ENCODE measurements at places on chromosomes 7 and 10.
A peak's percentile ranks its signal among the peaks of the same experiment; 100 is the strongest.

DNA sequence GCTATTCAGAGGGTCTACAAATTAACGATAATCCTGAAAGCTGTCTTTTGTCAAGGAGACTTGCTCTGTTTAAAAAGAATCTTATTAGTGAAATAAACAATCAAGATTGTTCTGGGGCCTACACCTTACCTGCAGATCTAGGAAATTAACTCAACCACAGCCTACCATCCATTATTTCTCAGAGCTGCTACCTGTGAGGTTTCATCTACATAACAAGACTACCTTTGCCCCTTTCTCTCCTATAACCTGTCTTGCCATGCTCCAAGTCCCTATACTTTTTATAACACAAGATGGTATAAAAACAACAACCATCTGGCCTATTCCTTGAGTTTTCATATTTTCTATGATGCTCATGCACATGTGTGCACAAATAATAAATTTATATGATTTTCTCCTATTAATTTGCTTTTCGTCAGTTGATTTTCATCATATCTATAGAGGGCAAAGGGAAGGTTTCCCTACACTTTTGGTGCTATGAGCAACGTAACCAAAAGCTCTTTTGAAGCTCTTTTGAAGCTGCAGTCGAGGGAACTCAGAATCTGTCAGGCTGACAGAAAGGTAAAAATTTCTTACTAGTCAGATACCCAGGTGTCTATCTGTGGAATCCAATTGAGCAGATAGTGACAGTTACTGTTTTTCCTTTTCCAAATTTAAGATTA is 138.1 kb downstream of the CACNA2D1 start:
- no peak for DNase-seq

DNA sequence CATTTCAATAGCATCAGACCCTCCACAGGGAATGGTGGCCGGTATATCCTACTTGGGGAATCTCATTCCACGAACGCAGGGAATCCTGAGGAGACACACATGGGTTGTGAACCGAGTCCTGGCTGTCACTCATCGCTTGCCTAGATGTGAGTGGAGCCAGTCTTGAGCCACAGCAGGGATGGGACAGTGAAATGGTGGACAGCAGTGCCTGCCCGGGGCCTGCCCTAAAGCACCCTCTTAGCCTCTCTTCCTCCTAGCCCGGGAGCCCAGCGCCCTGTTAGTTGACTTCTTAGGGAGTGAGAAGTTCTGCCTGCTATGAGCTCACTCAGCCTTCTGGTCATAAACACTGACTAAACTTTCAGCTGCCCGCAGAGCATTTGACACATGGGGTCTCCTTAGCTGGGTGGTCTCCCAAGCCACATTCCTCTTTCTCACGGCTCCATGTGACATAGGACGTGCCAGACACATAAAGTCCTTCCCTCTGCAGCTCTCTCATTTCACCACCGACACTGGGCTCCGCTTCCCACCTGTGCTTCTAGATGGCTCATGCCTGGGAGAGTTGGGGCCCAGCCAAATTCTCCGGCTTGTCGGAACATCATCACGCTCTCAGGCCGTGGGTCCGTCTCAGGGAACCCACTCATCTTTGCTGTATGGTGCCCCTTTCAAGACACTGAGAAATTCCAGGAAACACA is 60.9 kb downstream of the TCERG1L start:
- no peak for DNase-seq

GRCh38 chr10:34655286-34656170 is 159.6 kb downstream of the PARD3 start:
- DNase-seq, result peak; percentile 68

DNA sequence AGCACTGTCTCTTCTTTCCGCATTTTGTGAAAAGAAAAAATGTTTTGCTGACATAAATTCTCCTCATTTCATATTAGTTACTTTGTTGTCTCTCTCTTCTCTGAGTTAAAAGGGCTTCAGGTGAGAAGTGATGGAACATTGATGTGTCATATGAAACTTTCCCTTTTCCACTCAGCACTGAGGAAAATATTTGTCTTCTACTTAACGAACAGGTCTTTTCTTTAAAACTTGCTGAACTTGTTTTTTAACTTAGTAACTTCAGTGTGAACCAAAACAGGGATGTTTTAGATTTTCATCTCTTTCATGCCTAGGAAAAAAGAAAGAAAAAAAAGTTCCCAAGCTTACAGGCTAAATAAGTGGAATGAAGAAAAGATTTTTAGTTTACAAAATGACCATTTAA is 19.0 kb upstream of the TSPAN12 start:
- DNase-seq, result no peak

GRCh38 chr7:78675511-78675910 is 778.0 kb downstream of the MAGI2 start:
- no peak for DNase-seq

DNA sequence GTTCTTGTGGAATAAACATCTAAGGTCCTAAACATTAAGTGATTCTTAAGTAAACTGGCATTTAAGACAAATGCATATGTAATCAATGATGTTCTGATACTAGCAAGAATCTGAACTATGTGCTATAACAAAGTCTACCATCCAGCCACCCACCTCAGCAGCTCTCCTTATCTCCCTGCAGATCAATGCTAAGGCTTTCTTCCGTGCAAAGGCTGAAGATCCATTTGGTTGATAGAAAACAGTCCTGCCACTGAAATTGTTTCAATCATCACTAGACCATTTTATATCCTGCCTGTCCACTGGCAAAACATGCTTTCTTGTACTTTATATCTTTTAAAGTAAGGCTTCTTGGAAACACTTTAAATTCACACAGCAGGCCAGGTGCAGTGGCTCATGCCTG is 6.3 kb upstream of the SMKR1 start:
- no peak for DNase-seq

GRCh38 chr7:67377939-67378862 is 381.6 kb downstream of the TYW1 start:
- peak; percentile 71 for DNase-seq

DNA sequence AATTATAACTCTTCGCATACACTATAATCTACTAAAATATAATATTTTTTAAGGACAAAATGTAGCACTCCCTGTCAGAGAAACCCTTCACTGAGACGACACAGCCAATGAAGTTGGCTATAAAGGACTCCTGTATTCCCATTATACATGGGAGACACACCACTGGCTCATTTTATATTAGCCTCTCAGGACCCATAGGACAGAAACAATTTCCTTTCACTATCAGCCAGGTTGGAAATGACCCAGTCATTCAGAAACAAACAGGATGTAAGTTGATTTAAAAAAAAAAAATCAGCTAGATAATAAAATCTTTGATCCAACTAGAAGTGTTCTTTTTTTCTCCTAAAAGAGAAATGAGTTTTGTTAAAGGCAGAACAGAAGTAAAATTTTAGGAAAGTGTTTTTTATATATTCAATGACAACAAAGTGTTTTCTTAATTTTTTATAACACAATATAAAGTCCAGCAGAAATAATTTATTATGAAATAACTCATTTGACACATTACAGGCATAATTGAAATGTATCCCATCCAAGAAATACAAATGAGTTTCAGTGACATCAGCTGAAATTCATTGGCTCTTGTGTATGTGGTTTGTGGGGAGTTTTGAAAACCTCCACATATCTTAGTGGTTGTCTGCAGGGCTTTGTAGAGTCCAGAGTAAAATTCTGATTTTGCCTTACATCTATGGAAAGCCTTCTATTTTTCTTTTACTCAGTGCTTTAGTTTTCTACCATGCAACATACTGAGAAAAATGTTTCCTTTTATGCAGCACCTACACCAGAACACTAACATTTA is 64.1 kb downstream of the CTTNBP2 start:
- DNase-seq, result no peak

GRCh38 chr7:28187012-28187411 is 6.4 kb upstream of the JAZF1 start:
- no peak for DNase-seq

- DNase-seq, result no peak
Measured at GRCh38 chr7:87226495-87226894, 7.0 kb upstream of the TMEM243 start.

GRCh38 chr10:17836942-17837341 is 27.8 kb downstream of the MRC1 start:
- peak; percentile 55 for DNase-seq

DNA sequence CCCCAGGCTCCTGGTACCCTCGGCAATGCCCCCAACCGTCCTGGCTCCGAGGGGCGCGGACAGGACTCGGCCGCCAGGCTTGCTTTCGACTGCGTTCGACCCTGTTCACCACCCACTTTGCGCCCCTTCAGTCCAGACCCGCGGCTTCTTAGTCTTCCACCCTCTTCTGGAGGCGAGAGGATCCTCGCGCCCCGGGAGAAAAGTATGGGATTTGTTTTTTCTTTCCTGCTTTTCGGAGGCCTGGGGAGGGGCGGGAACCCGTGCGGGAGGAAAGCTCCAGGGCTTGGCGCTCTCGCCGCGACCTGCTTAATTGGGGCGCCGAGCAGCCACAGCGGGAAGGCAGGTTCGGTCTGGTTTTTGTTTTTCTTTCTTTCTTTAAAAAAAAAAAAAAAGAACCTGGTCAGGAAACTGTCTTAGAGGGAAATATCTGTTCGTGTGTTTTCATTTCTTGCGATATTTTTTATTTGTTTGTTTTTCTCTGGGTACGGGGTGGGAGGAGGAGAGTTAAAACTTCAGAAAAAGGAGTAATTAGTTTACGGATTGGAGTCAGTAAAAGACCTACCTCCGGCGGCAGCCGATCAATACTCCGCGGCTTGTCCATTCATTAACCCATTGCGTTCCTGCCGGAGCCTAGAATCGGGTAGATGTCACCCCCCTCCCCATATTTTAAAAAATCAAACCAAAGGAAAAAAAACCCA is 1.6 kb downstream of the EMX2 start:
- DNase-seq, result no peak
